ENCODE measurements at places on chromosomes 2 and 18.

DNA sequence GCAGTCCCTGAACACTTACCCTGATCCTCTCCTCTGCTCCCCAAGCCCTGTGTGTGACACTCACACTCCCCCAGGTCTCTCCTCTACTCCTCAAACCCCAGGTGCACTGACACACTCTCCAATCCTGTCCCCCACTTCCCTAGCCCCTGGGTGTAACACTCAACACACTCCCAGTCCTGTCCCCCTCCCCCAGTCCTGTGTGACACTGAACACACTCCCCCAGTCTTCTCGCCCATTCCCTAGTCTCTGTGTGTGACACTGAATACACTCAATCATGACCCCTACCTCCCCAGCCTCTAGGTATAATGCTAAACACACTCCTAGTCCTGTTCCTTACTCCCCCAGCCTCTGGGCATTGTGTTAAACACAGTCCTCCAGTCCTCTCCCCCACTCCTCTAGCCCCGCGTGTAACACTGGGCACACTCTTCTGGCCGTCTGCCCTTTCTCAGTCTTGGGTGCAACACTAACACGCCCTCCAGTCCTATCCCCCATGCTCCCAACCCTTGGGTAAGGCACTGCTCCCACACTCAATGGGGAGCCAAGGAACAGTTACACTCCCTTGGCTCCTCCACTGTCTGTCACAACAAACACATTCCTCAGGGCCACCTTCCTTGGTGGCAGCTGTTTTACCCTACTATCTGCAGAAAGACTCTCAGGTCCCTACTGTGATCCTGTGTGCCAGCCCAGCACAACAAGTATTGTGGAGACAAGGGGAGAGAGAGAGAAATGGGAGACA is 82.5 kb upstream of the PKDCC start:
- DNase-seq: no peak

GRCh38 chr2:238973038-238973739 is 125.3 kb downstream of the TWIST2 start:
- no peak for DNase-seq

GRCh38 chr2:127715778-127716449 is 14.6 kb downstream of the SFT2D3 start:
- DNase-seq: no peak

GRCh38 chr2:240461471-240462072 is 26.1 kb downstream of the GPC1 start:
- no peak for DNase-seq

- DNase-seq: no peak
Observed at GRCh38 chr18:37188016-37188791, 359.3 kb downstream of the KIAA1328 start.

GRCh38 chr18:55780586-55781071 is 192.6 kb upstream of the TCF4 start:
- no peak for DNase-seq

DNA sequence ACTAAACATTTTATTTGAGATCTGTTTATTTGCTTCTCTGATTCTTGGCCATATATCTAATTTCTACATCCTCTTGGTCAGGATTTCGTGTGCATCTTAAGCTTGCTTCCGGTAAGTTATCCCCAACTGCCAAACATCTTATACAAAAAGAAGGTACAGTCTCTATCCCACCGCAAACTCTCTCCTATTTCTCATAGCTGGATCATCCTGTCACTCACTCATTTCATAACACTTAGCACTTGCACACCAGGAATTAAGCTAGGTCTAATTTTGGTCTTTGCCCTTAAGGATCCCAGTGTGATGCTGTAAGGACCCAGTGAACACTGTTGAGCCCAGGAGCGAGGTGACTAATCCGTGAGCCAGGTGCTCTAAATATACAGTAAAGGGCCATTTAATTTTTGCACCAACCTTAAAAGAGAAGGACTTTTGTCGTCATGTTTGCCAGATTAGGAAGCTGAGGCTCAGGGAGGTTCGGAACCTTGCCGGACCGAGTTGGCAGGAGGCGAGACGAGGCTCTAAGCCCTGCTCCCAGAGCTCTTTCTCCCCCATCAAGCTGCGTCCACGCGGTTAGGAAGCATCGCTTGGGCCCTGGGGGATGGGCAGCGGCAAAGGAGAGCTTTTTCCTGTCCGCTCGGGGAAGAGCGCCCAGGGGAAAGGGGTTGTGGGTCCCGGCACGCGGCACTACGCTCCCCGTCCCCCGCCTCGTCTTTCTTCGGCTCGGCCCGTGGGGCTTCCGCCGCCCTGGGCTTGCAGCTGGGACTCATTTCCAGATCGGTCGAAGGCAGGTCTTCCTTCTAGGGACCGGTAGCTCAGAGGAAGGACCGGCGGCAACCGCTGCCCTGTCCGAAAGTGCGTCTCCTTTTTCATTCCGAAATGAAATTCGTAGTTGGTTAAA is 4.1 kb upstream of the ITPRIPL1 start:
- peak; percentile 12 for DNase-seq

DNA sequence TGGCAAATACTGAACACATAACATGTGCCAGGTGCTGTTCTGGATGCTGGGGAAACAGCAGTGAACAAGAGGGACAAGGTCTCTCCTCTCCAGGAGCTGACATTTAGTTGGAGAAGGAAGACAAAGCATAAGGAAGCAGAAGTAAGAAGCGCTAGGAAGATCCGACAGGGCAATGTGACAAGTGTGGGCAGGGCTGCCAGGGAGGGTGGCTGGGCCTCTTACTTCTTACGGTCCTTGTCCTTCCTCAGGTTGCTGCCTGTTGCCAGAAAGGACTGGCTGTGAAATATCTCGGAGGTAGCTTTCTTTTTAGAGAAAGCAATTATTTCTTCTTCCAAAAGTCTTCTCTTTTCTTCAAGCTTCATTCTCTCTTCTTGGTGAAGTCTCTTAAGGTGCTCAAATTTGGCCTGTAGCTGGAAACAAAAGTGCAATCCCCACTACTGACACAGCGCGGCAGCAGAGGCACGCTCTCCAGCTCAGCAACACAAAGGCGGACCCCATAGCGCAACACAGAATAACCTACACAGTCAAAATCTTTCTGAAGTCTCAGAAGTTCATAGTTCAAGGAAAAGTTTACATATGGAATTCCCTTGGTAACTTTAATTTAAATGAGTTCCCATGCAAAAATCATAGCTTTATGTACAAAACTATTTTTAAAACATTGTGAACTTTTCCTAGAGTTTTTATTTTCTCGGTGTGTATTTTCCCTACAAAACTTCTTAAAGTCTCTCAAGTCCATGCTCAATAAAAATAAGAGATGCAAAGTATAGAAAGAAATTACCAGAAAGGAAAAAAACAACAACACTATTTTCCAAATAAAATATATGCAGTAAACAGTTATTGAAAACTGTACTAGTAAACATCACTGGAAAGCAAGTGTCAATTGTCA is 67.7 kb downstream of the SEPTIN10 start:
- peak; percentile 70 for DNase-seq

DNA sequence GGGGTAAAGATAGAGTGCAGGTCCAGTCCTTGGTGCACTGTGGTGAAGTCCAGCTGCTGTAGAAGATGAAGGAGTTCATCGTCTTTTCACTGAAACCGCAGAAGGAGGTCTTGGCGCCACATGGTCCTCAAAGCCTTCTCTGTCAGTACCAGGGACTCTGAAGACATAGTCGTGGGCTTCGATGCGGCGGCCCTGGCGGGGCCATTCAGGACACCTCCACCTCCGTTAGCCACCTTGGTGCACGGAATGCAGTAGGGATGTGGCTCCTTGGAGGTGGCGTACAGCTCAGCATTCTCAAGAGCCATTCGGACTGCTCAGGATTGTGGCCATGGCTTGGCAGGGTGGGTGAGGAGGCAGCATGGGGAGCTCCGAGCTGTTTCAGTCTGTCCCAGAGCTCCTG is 418.8 kb downstream of the SUCLG1 start:
- DNase-seq: no peak

GRCh38 chr2:134292514-134292913 is 38.6 kb downstream of the MGAT5 start:
- DNase-seq: no peak

DNA sequence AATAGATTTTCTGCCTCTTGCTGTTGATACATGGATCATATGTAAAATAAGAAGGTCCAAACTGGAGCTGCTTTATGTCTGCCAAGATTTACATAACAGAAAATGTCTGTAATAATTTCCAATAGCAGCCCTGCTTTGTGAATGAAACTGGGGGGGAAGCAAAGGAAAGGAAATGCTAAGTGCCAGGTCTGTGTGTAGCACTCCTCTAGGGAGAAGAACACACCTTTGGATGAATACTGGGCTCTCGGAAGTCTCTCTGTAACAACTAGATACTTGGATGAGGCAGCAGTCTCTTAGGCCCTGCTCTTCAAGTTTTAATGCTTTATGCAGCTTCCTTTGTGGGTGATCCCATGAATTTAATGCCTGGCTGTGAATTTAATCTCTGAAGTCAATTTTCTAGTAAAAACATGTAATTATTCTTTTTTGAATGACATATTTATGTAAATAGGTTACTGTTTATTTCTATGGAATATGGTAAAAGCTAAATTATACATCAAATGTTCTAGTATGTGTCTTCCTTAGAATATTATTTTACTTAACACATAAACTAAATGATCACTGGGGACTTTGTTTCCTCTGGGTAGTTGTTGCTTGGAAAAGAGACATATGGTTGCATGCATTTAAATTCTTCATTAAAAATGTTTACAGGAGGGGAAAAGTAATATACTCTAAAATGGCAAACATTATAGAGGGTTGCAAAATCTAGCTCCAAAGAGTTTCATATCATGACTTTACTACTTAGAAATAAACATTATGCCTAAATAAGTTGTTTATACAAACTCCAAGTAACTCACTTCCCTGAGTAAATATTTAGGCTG is 336.6 kb upstream of the CWC22 start:
- DNase-seq: no peak

DNA sequence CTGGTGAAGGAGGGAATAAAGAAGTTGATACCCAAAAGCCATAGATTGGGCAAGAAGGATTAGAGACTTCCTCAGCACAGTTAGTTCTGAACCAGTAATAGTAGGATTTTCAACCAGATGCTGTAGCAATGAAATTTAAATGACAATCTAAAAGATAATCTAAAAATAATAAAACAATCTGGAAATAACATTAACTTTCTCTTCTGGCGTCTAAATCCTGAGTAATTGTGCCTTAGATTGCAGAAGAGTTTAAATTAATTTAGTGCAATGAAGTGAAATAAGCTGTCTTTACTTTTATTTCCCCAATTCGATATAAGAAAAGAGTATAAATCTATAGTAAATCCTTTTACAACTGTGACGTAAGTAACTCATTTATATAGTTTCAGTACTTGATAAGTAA is 186.8 kb upstream of the DOK6 start:
- DNase-seq: no peak

- DNase-seq: no peak
Observed at GRCh38 chr2:15936277-15937104, 3.9 kb upstream of the MYCN start.

DNA sequence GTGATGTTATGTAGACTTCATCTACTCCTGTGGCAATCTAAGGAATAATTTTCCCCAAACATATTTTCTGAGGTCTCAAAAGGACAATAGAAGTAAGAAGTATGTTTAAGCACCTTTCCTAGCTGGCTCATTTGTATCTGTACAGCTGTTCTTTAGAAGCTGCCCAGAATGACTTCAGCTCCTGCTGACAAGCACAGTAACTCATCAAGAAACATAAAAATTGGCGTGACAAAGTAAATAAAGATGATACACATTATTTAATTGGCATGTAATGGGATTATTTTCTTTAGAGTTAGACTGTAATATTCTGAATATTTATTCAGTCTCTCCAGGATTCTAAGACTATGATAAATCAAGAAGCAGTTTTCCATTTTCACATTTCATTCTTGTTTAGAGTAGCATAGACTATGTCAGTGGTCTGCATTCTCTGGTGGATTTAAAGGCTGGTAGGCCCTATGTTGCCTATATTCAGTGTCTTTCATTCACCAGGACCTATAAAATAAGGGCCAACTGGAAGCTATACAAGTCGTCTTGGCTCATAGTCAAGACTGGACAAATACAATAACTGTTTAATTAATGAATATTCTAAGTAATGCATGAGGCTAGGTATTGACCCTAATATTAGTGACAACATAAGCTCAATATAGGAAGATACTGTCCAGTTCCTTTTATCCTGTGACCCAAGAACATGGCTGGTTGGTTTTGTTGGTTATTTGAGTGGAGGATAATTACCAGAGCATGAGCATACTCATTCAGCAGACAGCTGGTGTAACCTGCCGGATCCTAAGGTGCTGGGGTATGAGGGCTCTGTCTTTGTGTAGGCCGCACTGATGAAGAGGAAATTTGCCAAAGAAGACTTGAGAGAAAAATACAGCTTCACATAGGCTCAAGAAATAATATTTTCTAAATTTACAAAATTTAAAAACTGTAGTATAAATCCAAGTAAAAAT is 107.0 kb downstream of the PDE1A start:
- no peak for DNase-seq

- no peak for DNase-seq
Observed at GRCh38 chr2:96128456-96128855, 9.8 kb downstream of the ASTL start.

DNA sequence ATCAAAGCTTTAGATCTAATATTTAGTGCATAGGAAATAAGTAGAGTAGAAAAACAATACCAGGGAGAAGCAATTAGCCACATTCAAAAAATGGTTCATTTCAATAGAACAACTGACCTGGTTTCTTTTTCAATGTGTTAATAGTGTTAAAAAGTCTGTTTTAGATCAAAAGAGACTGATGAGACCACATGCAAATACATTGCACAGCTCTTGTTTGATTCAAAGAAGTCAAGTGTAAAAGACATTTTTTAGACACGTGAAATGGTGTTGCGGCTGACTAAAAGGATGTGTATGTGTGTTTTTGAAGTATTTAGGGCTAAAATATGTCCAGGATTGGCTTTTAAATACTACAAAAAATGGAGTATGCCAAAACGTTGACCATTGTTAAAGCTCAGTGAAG is 1.2 kb upstream of the AOX1 start:
- no peak for DNase-seq

GRCh38 chr2:42826231-42826630 is 33.8 kb upstream of the HAAO start:
- DNase-seq: no peak

DNA sequence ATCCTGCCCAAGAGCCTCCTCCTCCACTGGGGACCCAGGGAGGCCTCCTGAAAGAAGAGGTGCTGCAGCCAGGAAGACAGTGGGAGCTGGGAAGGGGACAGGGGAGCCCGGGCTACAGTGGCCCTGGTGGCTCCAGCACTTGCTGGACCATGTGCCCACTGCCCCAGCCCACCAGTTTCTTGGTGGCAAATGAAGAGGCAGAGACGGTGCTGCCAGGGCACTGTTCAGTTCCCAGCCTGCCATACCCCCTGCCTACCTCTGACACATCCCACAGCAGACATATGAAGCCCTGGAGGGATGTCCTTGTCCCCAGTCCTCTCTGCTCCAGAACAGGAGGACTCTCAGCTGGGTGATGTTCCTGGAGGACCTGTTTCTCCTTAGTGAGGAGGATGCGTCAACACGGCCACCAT is 3.7 kb downstream of the RAMP1 start:
- DNase-seq: no peak

- DNase-seq: no peak
Observed at GRCh38 chr2:124402274-124402673, 377.2 kb downstream of the CNTNAP5 start.

Data from NCI-H510A treated with DMSO at 0.1 percent for 48 hours (cell line).